ENCODE measurements at places on chromosomes 11 and 22.

GRCh38 chr22:36940676-36941075 is 27.2 kb downstream of the CSF2RB start:
- DNase-seq: no peak

- no peak for DNase-seq
Measured at GRCh38 chr11:71489311-71490043, 36.5 kb downstream of the NADSYN1 start.

- DNase-seq: peak; percentile 6
Measured at GRCh38 chr11:8225589-8226036, 38.1 kb downstream of the LMO1 start.

DNA sequence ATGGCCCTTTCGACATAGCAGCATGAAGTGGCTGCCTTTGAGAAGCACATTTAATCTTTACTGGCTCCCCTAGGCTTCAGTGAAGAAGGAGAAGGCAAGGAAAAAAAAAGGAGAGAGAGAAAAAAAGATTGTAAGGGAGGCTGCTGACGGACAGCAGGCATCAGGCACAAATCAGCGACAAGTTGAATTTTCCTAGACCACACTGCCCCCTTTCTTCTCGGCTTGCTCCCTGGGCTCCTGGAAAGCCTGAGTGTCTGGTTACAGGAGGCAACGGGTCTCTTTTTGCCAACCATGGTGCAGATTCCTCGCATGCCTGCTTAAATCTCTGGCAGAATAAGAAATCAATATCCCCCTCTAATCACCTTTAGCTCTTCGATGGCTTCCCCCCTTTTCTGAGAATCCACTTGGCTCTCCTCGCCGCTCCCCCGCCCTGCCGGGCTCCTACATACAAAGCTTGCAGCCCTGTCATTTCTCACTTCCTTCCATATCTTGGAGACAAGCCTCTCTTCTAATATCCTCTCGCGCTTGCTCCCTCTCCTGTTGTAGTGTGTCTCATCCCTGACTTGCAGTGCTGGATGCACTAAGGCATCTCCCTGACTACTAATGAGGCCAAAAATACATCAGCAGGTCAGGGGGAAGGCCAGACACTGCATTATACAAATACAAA is 14.3 kb downstream of the BLID start:
- no peak for DNase-seq

DNA sequence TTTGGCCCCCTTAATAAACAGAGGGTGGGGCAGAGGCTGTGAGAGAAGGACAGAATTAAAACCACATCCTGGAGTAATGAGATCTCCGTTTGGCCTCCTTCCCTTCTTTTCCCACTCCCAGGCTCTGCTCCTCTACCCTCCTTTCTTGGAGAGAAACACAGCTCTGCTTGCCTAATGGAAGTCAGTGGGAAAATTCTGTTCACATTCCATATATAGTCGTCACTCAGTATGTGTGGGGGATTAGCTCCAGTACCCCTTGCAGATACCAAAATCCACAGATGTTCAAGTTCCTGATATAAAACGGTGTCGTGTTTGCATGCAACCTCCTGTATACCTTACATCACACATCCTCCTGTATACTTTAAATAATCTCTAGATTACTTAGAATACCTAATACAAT is 37.6 kb upstream of the THY1 start:
- DNase-seq: no peak

DNA sequence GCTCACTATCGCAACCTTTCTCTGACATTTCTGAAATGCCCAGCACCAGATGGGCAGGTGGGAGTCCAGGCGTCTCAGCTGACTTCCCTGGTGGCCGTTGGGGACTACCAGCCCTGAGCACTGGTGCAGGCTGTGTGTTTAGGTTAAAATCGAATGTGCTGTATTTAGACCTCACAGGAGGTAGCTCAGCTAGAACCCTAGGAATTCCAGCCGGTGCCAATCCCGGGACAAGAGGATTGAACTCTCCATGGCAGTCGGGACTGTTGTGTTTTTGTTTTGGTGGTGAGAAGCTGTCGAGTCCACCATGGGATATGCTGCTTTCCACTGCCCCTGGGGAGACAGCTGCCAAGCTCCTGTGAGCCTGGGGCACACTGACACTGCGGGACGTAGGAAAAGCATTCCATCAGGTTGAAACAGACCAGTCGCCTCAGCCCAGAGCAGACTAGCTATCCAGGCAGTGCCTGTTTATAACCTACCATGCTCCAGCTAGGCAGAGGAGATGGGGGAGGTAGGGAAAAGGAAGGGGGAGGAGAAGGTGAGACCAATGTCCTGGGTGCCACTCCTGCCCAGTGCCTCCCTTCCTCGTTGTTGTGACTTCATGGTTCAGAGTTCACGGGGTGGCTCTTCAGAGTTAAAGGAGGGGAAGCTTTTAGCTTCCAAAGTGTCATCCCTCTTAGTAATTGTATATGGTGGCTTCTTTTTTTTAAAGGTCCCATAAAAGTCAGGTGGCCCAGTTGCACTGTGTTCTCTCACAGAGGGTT is 53.0 kb downstream of the MICAL2 start:
- peak; percentile 67 for DNase-seq

GRCh38 chr11:61111786-61112517 is 9.7 kb downstream of the CD5 start:
- DNase-seq: no peak

DNA sequence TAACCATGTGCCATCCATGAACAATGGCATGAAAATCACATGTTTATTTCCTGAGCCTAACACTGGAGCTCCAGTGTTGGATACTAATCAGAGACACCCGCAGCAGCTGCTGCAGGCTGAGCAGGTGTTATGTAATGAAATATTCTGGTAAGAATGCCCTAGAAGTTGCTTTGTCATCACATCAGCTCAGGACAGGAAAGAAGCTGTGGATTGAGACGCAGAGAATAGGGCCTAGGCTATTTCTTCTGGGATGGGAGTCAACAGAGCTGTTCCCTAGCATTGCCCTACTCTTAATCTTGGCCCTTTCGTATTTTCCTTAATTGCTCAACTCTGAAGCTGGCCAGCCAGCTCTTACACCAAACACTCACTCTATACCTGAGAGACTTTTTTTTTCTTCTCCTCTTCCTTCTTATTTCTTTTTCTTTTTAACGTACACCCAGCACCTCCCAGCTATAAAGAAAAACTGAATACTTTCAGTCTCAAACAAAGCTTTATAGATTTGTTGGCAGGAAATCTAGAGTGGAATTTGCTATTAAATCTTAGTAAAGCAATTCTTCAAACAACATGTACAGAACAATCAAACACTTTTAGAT is 31.9 kb downstream of the RASSF10 start:
- no peak for DNase-seq

DNA sequence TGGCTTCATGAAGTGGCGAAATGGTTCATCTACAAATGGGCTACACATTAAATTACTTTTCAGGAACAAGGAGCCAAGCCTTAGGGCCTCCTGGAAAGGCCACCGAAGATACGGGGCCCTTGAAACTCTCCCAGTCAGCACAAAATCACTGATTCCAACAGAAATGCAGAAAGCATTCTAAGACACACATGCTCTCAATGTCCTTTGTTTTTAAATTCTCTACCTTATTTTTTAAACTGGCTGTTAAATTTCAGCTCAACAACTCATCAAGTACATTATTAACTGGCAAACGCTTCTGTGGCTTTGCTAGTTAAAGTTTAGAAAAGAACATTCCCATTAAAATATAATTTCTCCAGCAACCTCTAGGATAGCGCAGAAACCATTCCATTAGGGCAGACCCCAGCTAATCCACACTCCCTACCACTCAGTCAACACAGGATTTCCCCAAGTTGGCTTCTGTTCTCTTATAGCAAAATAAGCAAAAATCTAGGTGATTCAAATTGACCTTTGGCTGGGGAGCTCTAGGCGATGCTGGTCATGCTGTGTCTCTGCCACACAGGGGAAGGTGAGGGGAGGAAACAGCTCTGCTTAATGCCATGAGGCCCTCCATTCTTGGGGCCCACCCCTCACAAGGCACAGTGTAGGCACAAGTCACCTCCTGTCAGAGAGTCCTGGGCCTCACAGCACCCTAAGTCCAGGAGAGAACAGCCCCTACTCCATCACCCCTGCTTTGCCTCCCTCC is 47.1 kb downstream of the PLEKHA7 start:
- no peak for DNase-seq

GRCh38 chr11:13831696-13832095 is 130.8 kb upstream of the SPON1 start:
- no peak for DNase-seq

DNA sequence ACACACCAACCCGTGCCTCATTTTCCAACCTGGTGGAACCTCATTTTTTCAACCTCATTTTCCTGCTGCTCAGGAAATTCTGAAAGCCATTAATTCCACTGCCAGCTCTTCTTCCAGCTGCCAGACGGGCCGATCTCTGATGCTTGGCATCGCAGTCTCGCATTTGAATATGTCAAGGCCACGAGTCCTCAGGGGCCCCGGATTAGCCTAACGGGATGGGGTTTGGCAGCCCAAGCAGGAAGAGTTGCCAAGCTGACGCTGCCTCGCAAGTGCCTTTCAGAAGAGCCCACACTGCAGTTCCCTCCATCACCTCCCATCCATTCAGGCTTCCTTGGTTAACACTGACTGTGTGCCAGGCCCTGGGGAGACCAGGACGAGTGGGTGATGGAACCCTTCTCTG is 8.7 kb downstream of the RASD2 start:
- no peak for DNase-seq

DNA sequence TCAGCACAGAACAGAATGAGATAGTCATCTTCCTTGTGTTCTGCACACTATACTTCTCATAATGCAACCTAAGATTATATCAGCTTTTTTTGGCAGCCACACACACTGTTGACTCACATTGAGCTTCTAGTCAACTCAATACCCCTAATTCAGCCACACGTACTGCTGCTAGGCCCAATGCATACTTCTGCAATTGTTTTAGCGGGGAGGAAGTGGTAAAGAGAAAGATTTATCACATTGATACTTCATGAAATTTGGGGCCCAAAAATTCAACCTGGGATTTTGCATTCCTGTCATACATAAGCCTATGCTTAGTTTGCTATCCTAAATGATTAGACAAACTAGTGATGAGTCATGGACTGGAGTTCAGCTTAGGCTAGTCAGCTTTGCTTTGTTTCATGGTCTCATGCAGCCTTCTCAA is 8.6 kb upstream of the UPB1 start:
- DNase-seq: no peak

GRCh38 chr11:107927559-107927958 is 689 bp upstream of the RAB39A start:
- DNase-seq: no peak

DNA sequence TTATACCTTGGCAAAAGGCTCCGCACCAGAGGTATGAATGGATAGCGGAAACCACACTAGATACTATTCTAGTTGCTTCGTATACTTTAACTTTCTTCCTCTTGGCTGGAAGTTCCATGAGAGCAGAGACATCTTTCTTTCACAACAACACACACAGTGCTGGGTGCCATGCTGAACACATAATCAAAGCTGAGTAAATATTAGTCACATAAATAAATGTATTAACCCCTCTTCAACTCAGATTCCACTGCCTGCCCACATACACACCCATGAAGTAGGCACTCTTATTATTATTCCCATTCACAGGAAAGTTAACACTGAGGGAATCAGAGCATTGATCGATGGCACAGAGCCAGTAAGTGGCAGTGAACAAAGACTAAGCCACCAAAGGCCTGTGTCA is 35.4 kb downstream of the SPON1 start:
- no peak for DNase-seq

DNA sequence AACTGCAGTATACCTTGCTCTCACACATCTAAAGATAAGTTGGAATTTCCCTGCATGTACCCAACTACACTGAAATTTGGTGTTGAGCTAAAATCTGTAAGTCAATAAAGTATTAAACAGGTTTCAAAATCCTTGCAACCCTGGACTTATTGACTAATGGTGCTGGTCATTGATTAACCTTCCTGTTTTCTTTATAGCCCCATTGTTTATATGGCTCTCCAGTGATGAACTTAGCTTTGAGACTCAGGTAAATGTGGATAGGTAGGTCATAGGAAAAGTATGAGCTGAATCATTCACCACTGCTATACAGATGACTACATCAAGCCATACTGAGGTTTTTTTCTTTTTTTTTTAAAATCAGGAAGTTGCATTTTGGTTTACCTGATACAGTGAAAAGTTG is 132.7 kb downstream of the FAT3 start:
- DNase-seq: no peak

GRCh38 chr22:23542933-23543332 is 37.2 kb downstream of the IGLL1 start:
- DNase-seq: no peak

DNA sequence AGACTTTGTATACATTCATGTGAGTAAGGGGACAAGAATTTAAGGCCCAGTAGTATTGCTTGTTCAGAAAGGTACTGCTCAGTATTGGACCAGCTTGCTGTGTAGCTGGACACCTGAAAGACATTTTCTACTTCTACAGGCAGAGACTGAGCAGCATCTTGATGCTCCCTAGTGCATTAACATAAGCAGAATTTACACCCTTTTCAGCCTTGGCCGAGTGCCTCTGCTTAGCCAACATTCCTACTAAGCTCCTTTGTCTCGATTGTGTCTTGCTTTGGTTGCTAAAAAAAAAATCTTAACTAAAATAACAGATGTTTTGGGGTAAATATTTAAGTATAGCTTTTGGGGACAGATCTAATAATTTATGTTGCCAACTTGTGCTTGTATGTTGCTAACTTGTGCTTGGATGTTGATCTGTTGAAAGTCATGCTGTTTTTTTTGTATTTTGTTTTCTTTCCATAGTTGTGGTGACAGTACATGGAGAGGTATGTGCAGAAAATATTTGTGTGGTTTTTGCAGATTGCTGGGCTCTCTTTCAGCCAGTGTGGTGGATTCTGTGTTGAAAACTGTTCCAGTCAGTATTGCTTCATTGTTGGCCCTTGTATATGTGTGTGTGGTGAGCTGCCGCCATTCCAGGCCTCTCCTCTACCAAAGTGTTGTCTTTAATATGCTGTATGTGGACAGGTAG is 3.7 kb downstream of the PTS start:
- DNase-seq: no peak

GRCh38 chr11:78957476-78958245 is 383.0 kb upstream of the NARS2 start:
- DNase-seq: no peak

DNA sequence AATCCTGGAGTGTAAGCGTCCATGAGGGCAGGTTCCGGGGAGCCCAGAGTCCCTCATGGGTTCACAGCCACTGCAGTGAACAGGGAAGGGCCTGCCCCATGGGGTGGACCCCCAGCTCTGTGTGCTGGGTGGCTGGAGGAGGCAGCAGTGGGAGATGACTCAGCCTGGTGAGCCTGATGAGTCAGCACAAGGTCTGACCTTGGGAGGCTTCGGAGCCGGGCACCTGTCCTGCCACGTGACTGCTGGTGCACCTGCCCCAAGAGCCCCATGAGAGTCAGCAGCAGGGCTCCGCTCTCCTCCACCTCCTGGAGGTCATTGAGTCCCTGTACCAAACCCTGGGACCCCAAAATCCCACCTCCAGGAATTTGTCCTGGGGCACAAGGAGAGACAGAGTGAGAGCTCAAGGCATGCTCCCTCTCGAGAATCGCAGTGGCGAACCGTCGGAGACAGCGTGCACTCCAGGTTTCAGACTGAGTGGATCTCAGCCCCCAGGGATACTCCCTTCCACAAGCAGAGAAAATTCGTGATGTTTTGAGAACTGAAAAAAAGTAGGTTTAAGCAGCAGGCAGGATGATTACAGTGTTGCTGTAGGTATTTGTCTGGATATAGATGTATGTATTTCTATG is 1221.7 kb downstream of the BRD1 start:
- DNase-seq: no peak
